ENCODE measurements at places on chromosomes 2 and 18. TPM values are rescaled to one million over a fixed set of nuclear protein-coding genes. Genes with fewer than 3 reads are reported as not detected.

DNA sequence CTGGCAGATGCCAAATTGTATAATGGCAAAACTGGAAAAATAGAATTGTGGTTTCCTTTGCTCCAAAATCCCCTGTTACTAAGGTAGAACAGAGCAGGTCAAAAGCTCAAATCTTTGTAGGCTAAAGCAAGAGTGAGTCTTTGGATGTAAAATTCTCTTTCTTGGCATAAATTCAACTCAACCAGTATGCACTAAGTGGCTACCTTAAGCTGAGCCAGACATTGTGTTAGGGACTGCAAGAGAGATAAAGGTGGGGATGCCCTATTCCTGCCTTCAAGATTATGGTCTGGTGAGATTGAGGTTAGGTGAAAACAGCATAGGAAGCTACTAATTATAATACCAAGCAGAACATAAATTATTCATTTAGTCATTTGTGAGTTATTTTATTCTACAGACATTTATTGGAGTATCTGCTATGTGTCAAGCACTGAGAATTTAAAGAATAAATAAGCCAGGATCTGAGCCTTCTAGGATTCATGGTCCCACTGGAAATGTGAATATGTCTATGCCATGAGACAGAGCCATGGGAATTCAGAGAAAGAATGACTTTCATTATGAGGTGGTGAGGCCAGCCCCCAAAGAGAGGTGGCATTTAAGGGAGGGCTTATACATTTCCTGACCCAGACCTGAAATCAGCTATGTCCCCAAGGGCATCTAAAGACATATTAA, 198.0 kb upstream of the NCKAP5 start:
- DNase-seq: no peak
- no peak overlapping the region for H3K27ac ChIP-seq
- H3K27me3 ChIP-seq: peaks cover 2% of the 10 kb centered on the region
- no peak overlapping the region for H3K4me3 ChIP-seq
- no peaks in the 10 kb centered on the region for H3K36me3 ChIP-seq
- no peaks in the 10 kb centered on the region for H3K4me1 ChIP-seq

FBXO48 gene
- 0.36 TPM for polyA plus RNA-seq

DNA sequence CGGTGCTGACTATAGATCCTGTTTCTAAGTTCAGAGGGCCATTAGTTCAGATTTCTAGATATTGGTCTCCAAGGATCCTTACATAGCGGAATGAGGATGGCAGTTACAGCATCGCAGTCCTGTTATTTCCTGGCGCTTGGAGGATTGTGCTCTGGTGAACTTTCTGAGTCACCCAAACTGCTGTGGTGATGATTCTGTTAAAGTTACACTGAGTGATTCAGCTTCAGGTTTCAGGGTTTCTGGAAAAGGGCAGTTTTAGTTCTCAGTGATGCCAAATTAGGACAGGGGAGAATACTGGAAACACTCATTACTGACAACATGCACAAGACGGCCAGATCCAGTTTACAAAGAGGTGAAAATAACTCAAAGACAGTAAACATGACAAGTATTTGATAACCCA, 52.1 kb upstream of the ANKRD62 start:
- no peak overlapping the region for H3K27ac ChIP-seq
- H3K36me3 ChIP-seq: no peaks in the 10 kb centered on the region
- H3K4me3 ChIP-seq: no peak overlapping the region
- peaks cover 12% of the 10 kb centered on the region for H3K27me3 ChIP-seq
- no peak for DNase-seq

TDRD15 gene
- not detected for polyA plus RNA-seq

LOXHD1 gene
- polyA plus RNA-seq: not detected

KLHL30 gene
- not detected for polyA plus RNA-seq

CD8B gene
- polyA plus RNA-seq: 2,320 TPM

GRCh38 chr2:240946654-240947053, 40.5 kb downstream of the CROCC2 start:
- peaks cover 2% of the 10 kb centered on the region for H3K27me3 ChIP-seq
- peaks cover 2% of the 10 kb centered on the region for H3K36me3 ChIP-seq
- no peak overlapping the region for H3K27ac ChIP-seq
- H3K4me3 ChIP-seq: no peak overlapping the region
- peak; percentile 19 for DNase-seq

GRCh38 chr2:223711596-223712326, 109.6 kb upstream of the SCG2 start:
- H3K36me3 ChIP-seq: peaks cover 1% of the 10 kb centered on the region
- H3K4me3 ChIP-seq: no peak overlapping the region
- no peaks in the 10 kb centered on the region for H3K4me1 ChIP-seq
- no peak for DNase-seq
- peaks cover 13% of the 10 kb centered on the region for H3K27me3 ChIP-seq

DNA sequence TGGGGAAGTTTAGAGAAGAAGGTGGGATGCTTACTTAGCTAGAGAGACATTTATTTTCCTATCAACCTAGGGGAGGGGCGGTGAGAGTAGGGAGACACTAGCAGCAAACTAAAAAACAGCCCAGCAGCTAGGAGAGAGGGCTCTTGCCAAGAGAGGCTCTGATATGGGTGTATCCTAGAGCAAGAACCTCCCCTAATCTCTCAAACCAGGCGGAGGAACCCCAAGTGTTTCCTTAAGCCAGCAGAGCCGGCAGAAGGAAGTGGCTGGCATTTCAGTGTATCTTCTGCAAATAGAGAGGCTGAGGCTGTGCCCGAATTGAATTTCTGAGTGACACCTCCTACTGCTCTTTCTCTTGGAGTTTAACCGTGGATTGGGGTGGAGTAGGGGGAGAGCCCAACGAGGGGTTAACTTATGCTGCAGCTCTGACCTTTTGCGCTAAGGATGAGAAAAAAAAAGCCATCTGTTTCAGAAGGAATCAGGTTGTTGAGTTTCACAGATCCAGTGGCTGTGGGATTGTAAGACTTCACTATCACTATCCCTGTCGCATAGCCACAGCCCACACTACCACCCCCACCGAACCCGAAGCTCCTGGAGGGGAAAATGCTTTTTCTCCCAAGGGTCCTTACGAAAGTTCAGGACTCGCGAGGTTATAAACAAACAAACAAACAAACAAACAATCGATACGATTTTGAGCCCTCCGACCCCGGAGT, 1.4 kb downstream of the ST8SIA5 start:
- H3K27ac ChIP-seq: no peak overlapping the region
- peak overlapping the region; percentile 42 for H3K4me3 ChIP-seq
- peaks cover 27% of the 10 kb centered on the region for H3K4me1 ChIP-seq
- no peaks in the 10 kb centered on the region for H3K36me3 ChIP-seq

- H3K27me3 ChIP-seq: no peaks in the 10 kb centered on the region
- H3K36me3 ChIP-seq: no peaks in the 10 kb centered on the region
- peak overlapping the region; percentile 98 for H3K27ac ChIP-seq
These were observed 2.5 kb upstream of the ICOS start for GRCh38 chr2:203934041-203934492.

- H3K36me3 ChIP-seq: no peaks in the 10 kb centered on the region
- no peak for DNase-seq
- no peak overlapping the region for H3K4me3 ChIP-seq
- H3K27ac ChIP-seq: no peak overlapping the region
These were observed 137.1 kb downstream of the RPIA start for GRCh38 chr2:88828397-88829137.

DNAJC5G gene
- not detected for polyA plus RNA-seq

DNA sequence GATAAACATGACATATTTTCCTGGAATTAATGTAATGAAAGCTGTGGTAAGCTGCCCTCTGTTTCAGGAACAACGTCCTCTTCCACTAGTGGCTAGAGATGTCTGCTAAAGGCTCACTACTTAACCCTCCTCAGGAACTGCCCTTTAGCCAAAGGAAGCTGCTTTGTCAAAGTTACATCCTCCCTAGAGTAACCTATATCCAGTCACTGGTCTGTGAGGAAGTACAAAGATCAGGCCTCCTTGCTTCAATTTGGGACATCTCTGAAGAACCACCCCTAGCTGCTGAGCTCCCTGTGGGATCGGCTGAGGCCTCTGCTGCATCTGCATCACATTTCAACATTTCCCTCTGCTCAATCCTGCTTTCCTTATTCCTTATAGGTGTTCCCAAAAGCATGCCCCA, 107.8 kb downstream of the PRELID3A start:
- H3K27ac ChIP-seq: no peak overlapping the region
- DNase-seq: no peak
- no peaks in the 10 kb centered on the region for H3K4me1 ChIP-seq
- no peaks in the 10 kb centered on the region for H3K36me3 ChIP-seq
- no peak overlapping the region for H3K4me3 ChIP-seq

DNA sequence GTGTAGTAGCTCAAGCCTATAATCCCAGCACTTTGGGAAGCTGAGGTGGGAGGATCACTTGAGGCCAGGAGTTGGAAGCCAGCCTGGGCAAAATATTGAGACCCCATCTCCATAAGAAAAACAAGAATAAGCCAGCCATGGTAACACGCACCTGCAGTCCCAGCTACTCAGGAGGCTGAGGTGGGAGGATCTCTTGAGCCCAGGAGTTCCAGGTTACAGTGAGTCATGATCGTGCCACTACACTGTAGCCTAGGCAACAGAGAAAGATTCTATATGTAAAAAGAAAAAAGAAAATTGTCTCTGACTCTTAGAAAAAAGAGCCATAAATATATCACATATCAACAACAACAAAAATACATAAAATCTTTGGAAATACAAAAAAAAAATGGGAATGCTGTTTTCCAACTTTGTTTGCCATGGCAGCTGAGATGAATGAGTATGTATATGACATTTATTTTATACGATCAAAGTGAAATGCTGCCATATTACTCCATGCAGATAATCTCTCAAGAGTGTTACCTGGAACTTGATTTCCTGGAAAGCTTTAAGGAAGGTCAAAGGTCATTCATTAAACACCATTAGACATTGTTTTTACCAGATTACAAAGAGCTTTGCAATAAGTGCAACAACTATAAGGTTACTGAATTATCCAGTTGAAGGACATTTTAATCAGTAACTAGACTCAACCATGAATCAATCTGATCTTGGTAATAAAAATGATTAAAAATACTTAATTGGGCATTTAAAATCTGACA, 19.7 kb upstream of the DAPL1 start:
- no peaks in the 10 kb centered on the region for H3K27me3 ChIP-seq
- H3K27ac ChIP-seq: no peak overlapping the region
- no peaks in the 10 kb centered on the region for H3K36me3 ChIP-seq
- no peak overlapping the region for H3K4me3 ChIP-seq
- no peaks in the 10 kb centered on the region for H3K4me1 ChIP-seq

- no peak overlapping the region for H3K4me3 ChIP-seq
- H3K36me3 ChIP-seq: no peaks in the 10 kb centered on the region
- H3K27me3 ChIP-seq: no peaks in the 10 kb centered on the region
- no peaks in the 10 kb centered on the region for H3K4me1 ChIP-seq
- H3K27ac ChIP-seq: no peak overlapping the region
- DNase-seq: no peak
These were observed 160.7 kb upstream of the HDAC4 start for GRCh38 chr2:239561446-239562001.

GRCh38 chr2:160434254-160434948, 59.2 kb downstream of the RBMS1 start:
- H3K4me1 ChIP-seq: peaks cover 17% of the 10 kb centered on the region
- peak overlapping the region; percentile 61 for H3K27ac ChIP-seq
- H3K27me3 ChIP-seq: no peaks in the 10 kb centered on the region
- peaks cover 8% of the 10 kb centered on the region for H3K36me3 ChIP-seq
- H3K4me3 ChIP-seq: peak overlapping the region; percentile 28

- no peak for DNase-seq
- H3K4me1 ChIP-seq: peaks cover 11% of the 10 kb centered on the region
- H3K36me3 ChIP-seq: no peaks in the 10 kb centered on the region
- H3K27me3 ChIP-seq: peaks cover 17% of the 10 kb centered on the region
These were observed at the start of gene ZSWIM2 for GRCh38 chr2:186848873-186849578. TSS of gene ZSWIM2 (minus strand) at chr2:186849170. CDS start at chr2:186849130, 40 bp downstream.

GRCh38 chr2:30362468-30363081, 84.5 kb upstream of the LCLAT1 start:
- peak overlapping the region; percentile 22 for H3K4me3 ChIP-seq
- no peaks in the 10 kb centered on the region for H3K27me3 ChIP-seq
- peak overlapping the region; percentile 90 for H3K27ac ChIP-seq
- no peaks in the 10 kb centered on the region for H3K36me3 ChIP-seq
- no peak for DNase-seq
- peaks cover 77% of the 10 kb centered on the region for H3K4me1 ChIP-seq

- no peaks in the 10 kb centered on the region for H3K4me1 ChIP-seq
- DNase-seq: no peak
- H3K27me3 ChIP-seq: peaks cover 11% of the 10 kb centered on the region
- no peak overlapping the region for H3K27ac ChIP-seq
- H3K36me3 ChIP-seq: no peaks in the 10 kb centered on the region
These were observed 352.1 kb upstream of the ZNF521 start for GRCh38 chr18:25704071-25704470.

GRCh38 chr2:28547223-28547860, 51.5 kb downstream of the PLB1 start:
- no peak overlapping the region for H3K27ac ChIP-seq
- H3K36me3 ChIP-seq: no peaks in the 10 kb centered on the region
- H3K4me1 ChIP-seq: peaks cover 13% of the 10 kb centered on the region
- no peaks in the 10 kb centered on the region for H3K27me3 ChIP-seq

GRCh38 chr2:120077896-120078295, 65.0 kb downstream of the EPB41L5 start:
- H3K4me1 ChIP-seq: no peaks in the 10 kb centered on the region
- no peak for DNase-seq
- no peak overlapping the region for H3K4me3 ChIP-seq
- H3K27ac ChIP-seq: no peak overlapping the region

GRCh38 chr2:128841803-128842202, 523.1 kb upstream of the HS6ST1 start:
- H3K4me1 ChIP-seq: no peaks in the 10 kb centered on the region
- no peaks in the 10 kb centered on the region for H3K27me3 ChIP-seq
- H3K4me3 ChIP-seq: no peak overlapping the region

GRCh38 chr2:8551622-8552074, 130.2 kb upstream of the ID2 start:
- H3K4me1 ChIP-seq: peaks cover 25% of the 10 kb centered on the region
- no peak for DNase-seq
- H3K4me3 ChIP-seq: no peak overlapping the region

ADCYAP1 gene
- not detected for polyA plus RNA-seq

- no peak for DNase-seq
- peaks cover 63% of the 10 kb centered on the region for H3K4me1 ChIP-seq
- H3K36me3 ChIP-seq: no peaks in the 10 kb centered on the region
These were observed 26.7 kb downstream of the PTPN2 start for GRCh38 chr18:12857215-12857905.

GRCh38 chr18:78378403-78378802, 601.2 kb upstream of the SALL3 start:
- no peaks in the 10 kb centered on the region for H3K36me3 ChIP-seq
- H3K4me1 ChIP-seq: no peaks in the 10 kb centered on the region
- no peak overlapping the region for H3K27ac ChIP-seq
- no peaks in the 10 kb centered on the region for H3K27me3 ChIP-seq
- H3K4me3 ChIP-seq: no peak overlapping the region

DNA sequence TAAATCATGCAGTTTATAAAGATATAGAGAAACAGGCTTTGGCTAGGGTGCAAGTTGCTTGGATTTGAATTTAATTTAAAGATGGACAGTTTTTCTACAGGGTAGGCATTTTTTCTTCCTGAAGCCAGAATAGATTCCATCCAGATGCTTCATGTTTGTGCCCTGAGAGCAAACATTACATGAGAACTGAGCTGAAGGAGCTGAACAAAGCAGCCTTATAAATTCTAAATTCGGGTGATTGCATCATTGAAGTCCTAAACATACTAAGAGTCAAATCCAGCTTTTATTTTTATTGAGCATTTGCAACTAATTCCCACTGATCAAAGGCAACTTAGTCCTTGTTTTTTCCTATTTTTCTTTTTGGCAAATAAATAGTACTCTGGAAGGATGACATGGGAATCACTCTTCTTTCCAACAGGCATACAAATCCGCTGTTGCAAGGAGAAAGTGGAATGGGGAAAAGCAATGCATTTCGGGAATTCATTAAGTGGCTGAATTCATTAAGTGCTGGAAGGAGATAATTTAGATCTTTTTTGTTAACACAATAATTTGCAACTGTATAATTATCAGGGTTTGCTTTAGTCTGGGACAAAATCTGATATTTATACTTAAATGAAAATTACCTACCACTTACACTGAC, 828.0 kb downstream of the SLC4A3 start:
- H3K27ac ChIP-seq: no peak overlapping the region
